ENCODE measurements at places on chromosomes 5 and 9.

- DNase-seq = no peak
Observed at GRCh38 chr9:82565188-82565969, 497.6 kb downstream of the RASEF start.

DNA sequence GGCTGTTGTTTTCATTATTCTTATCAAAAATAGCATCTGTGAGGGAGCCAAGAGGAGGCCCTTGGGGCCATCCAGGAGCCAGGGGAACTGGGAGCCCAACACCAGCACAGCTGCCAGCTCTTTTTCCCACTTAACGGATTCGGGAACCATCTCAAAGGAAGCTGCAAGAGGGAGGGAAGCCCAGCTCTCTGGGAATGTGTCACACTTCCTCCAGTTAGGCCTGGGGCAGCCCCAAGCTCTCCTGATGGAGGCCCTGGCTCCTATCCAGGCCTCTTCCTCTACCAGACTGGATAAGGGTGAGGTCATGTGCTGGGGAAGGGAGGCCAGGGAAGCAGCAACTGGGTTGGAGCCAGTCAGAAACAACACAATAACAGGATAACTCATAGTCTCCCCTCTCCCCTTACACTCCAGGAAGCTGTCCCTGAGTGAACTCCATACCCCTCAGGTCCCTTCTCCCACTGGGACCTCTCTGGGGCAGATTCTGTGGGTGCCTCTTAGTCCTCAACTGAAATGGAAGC, 12.7 kb downstream of the CSF2 start:
- DNase-seq = no peak

DNA sequence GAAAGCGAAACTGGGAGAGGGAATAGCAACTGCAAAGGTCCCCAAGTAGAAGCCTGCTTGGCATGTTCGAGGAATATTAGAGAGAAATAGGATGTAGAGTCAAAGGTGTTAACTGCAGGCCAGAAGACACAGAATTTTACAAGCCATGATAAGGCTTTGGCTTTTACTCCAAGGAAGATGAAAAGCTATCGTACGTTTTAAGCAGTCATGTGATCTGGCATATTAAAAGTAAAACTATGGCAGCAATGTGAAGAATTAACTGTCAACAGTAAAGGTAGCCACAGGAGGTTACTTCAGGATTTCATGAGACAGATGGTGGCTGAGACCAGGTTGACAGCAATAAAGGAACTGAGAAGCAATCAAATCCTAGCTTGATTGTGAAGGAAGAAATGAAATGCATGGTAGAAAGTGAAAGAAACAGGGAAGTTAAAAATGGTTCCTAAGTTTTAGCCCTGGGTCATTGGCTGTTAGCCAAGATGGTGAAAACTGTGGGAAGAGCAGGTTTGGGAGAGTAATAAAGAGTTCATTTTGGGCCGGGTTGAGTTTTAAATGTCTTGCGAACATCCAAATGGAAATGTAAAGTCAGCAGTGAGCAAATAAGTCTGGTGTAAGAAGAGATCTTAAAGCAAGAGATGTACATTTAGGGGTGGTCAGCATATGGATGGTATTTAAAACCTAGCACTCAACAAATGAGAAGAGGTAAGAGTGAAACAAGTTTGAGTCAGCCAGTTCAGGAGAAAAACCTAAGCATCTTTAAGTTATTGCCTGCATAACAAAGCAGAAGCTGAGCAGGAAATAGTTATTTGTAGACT, 20.3 kb upstream of the TTC33 start:
- no peak for DNase-seq

- DNase-seq = peak; percentile 42
Observed at GRCh38 chr9:36191290-36191645, 547 bp downstream of the CLTA start.

- no peak for DNase-seq
Observed at GRCh38 chr9:89461265-89461664, 36.6 kb downstream of the SEMA4D start.

GRCh38 chr9:5536684-5537083, 26.4 kb downstream of the PDCD1LG2 start:
- DNase-seq = no peak

GRCh38 chr5:173217626-173218397, 17.2 kb downstream of the NKX2-5 start:
- DNase-seq = peak; percentile 62

DNA sequence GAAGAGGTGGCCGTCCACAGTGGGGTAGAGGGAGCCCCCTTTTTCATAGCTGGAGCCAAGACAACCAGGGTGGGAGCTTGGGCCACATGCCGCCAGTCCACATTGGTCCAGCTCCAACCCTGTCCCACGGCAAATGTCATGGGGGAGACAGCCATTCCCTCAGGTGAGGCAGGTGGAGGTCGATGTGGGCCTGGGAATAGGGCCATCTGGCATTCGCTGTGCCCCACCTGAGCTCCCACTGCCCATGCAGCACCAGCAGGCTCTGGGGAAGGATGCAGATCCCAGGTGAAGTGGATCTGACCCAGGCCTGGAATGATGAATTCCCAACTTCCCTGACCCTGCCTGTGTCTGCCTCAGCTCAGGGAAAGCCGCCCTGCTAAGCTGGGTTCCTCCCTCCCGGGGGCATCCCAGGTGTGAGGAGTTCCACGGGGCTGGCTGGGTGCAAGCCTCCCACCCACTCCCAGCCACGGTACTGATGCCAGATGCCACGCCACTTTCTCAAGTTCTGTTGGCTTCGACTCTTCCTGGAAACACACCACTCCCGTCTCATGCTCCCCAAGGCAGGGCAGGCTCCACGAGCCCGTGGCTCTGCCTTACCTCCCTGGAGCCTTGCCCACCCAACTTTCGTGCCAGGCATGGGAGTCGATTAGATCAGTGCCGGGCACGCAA, 25.2 kb upstream of the FCN2 start:
- DNase-seq = peak; percentile 8

GRCh38 chr9:97475059-97475458, 26.4 kb upstream of the TMOD1 start:
- DNase-seq = no peak

DNA sequence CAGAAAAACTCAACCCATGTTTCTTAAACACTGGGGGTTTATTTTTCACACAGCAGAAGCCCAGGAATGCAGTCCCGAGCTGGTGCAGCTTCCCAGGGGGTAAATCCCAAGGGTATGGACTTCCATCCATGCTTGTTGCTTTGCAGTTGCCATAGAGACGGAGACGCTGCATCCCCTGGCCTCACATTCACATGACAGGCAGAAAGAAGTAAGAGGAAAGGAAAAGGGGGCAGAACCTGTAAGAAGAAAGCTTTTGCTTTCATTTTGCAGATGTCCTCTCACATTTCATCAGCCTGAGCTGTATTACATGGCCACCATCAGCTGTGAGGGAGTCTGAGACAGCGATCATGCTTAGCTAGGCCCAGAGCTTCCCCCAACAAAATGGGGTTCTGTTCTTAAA, 321.0 kb downstream of the AGTPBP1 start:
- peak; percentile 76 for DNase-seq

DNA sequence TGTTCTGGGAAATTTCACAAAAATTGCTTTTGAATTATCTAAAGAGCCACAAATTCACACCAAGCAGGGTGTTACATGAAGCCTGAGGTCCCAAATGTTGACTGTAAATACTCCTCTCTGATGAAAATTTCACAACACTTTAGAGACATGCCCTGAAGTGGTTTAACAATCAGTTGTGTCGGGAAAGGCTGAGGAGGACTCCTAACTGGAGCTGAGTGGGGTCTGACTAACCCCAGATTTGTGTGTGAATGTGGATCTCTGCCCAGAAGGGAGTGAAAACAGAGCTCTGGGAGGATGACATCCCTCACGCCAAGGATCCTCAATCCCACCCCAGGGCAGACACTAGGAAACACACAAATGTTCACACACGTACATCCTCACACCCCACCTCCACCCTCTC, 31.1 kb upstream of the GRXCR2 start:
- DNase-seq = no peak

- DNase-seq = no peak
Observed at GRCh38 chr5:93421987-93422401, 159.0 kb downstream of the NR2F1-AS1 start.

- DNase-seq = no peak
Observed at GRCh38 chr9:80550181-80550580, 978.4 kb downstream of the TLE4 start.

DNA sequence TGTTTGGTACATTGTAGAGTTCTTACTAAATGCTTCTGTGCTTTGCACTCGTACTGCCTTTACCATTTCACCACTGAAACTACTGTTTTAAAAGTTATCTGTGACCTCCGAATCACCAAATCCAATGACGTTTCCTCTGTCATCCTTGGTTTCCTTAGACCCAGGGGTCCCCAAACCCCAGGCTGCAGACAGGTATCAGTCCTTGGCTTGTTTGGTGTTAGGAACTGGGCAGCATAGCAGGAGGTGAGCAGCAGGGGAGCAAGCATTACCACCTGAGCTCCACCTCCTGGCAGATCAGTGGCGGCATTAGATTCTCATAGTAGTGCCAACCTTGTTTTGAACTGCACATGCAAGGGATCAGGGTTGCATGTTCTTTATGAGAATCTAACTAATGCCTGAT, 26.8 kb upstream of the APC start:
- DNase-seq = no peak

DNA sequence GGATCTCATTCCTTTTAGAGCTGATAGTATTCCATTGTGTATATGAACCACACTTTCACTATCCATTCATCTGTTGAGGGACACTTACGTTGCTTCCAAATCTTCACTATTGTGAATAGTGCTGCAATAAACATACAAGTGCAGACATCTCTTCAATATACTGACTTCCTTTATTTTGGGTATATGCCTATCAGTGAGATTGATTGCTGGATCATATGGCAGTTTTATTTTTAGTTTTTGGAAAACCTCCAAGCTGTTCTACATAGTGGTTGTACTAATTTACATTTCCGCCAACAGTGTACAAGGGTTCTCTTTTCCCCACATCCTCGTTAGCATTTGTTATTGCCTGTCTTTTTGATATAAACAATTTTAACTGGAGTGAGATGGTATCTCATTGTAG, 33.8 kb upstream of the LECT2 start:
- DNase-seq = no peak

- DNase-seq = peak; percentile 15
Observed at GRCh38 chr5:78269088-78269703, 25.3 kb downstream of the AP3B1 start.

GRCh38 chr5:78888580-78889368, 96.3 kb downstream of the ARSB start:
- DNase-seq = no peak
